ENCODE measurements at places on chromosomes 12 and 14. TPM values are rescaled to one million over a fixed set of nuclear protein-coding genes. Genes with fewer than 3 reads are reported as not detected.

GRCh38 chr12:4447151-4447550 lies 1.5 kb upstream of the FGF6 start:
- DNase-seq = no peak

- DNase-seq = no peak
These were observed 46.4 kb downstream of the TCHP start for GRCh38 chr12:109946505-109946904.

GRCh38 chr14:22448035-22448904 lies 140.8 kb downstream of the DAD1 start:
- DNase-seq = peak; percentile 48

DNA sequence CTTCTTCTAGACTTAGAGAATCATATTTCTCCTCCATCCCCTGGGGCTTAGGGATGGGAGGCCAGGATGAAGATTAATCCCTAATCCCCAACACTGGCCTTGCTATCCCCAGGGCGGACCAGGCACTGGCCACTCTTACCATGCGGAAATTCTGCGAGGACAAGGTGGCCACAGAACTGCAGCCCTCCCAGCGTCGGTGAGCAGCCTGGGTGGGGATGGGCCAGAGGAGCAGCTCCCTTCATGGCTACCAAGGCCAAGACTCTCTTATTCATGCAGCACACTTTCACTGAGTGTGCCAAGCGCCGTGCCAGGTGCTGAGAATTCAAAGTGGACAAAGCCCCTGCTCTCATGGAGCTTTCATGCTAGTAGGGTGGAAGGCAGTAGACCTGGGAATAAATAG lies 7.0 kb downstream of the TNS2 start:
- DNase-seq = no peak

GRCh38 chr14:90665321-90666000 lies 150.8 kb downstream of the TTC7B start:
- no peak for DNase-seq

GRCh38 chr14:97187916-97188315 lies 390.7 kb downstream of the VRK1 start:
- DNase-seq = no peak

DNA sequence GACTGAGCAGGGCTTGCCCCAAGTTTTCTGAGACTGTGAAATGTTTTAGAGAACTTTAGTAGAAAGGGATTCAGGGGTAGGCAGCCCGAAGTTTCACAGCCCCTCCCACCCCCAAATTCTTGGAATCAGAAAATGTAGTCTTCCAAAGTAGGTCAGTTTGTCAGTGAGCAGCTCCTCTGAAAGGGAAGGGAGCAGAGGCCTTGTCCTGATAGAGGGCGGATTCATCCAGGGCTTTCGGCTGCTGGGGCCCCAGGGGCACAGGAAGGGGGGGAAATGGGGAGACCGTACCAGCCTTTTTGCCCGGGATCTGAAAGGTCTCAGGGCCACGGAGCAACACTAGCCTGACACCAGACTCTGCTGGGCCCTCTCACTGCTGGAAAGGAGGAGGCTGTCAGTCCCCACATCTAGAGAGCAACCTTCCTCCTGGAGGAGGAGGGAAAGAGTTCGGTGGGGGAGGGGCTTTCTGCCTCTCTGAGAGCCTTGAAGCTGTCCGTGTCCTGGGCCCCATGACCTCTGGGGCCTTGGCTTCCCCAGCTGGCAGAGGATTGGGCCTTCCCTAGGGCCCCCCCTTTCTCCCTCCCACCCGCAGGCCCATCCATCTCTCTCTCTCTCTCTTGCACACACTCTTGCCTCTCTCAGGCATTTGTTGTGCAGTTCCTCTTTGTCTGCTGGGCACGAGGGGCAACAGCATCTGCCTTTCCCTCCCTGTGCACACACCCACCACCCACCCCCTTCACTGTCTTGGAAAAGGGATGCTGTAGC lies at the start of gene IKZF4:
TSS of gene IKZF4 (plus strand) at position 621 of the 762 bp plus-strand sequence. CDS start 451 bp downstream, outside the sequence.
- no peak for DNase-seq

GRCh38 chr12:131028587-131029338 lies 75.1 kb downstream of the ADGRD1 start:
- DNase-seq = no peak

DNA sequence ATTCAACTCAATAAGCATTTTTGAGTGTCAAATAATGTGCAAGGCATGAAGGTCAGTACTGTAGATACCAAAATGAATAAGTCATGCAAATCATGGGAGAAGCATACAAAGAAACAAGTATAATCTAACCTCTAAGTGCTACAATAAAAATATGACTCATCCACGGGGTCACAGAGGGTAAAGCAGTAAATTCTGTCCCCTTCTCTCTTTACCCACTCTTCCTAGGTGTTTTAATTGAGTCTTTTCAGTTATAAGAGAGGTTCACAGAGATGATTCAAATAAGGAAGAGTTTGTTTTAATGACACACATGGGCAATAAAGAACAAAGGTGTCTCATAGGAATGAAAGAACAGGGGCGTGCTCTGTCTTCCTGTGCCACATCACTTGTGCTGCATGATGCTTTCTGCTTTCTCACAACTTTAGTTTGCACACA lies 71.5 kb upstream of the DAAM1 start:
- DNase-seq = peak; percentile 2

- DNase-seq = no peak
These were observed 43.3 kb upstream of the ISM2 start for GRCh38 chr14:77541905-77542304.

DNA sequence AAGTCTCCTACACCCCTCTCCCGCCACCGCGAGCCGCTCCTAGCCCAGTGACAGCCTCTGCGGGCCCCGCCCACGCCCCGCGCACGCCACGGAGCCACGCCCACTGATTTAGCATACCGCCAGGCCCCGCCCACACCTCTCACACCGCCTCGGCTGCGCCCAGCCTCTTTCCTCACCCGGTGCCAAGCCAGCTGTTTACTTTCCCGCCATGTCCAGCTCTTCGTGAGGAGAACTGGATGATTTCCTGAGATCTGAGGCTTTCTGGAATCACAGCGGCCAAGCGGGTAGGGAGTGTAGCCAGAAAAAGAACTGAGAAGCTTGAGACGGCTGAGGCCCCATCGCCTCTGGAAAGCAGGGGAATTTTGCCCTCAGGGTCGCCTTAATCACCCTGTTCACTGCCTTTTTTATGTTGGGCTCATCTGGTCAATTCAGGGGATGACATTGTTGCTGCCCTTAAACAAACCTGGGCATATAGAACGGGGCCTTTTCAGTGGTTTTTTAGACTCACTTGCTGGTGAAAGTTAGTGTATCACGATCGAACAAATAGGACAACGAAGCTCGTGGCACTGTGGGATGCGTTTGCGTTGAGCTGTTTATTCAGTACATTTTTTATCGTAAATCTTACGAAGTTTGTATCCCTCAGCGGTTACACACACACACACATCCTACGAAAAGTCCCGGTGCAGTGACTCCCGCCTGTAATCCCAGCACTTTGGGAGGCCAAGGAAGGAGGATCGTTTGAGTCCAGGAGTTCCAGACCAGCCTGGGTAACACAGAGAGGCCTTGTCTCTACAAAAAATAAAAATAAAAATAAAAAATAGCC lies at the start of gene RNF212B:
TSS of gene RNF212B (plus strand) at position 165 of the 823 bp plus-strand sequence. CDS start 2,410 bp downstream, outside the sequence.
- peak; percentile 32 for DNase-seq

- DNase-seq = no peak
These were observed 6.9 kb upstream of the NAA25 start for GRCh38 chr12:112115259-112116045.

GRCh38 chr14:90040411-90040810 lies 21.4 kb upstream of the KCNK13 start:
- no peak for DNase-seq

- DNase-seq = no peak
These were observed 9.3 kb downstream of the PPP1R13B start for GRCh38 chr14:103838117-103838516.

CCDC197 gene
- total RNA-seq = not detected

MYO1H gene
- total RNA-seq = not detected

NFKBIA gene
- total RNA-seq = 240 TPM

PTPN6 gene
- total RNA-seq = 31.3 TPM

SLC38A4 gene
- not detected for total RNA-seq

RASAL1 gene
- 1.8 TPM for total RNA-seq

TAOK3 gene
- total RNA-seq = 13.5 TPM

KRT72 gene
- total RNA-seq = not detected
